ENCODE measurements at places on chromosomes 7 and 10.

DNA sequence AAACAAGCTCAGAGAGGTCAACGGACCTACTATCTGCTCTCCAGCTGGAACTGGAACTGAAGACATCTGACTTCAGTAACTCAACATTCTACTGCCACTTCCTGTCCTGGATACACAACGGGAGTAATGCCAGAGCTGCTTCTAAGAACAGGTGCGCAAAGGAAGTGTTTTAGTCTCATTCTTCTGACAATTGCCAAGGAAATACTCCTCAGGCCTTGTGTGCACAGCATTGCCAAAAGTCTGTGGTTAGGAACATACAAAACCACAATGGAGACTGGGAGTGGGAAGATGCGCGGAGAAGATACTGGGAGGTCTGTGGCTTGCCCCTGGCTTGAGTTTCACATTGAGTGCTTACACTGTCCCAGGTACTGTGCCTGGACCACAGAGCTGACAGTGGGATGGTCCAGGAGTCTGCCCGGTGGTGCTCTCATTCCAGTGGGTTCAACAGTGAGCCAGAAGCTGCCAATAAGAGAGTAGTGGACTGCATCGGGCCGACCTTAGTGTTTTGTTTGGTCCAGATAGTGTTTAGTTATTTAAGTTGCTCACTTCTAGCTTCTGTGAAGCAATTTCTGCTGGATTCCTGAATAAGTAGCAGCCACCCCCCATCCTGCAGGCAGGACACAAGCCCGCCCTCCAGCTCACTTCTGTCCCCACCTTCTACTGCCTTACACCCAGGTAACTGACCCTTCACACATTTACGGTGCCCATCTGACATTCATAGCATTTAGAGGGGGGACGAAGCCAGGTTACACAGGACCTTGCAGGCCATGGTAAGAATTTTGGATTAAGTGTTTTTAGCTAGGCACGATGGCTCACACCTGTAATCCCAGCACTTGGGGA lies 10.3 kb downstream of the TBL2 start:
- DNase-seq = no peak

DNA sequence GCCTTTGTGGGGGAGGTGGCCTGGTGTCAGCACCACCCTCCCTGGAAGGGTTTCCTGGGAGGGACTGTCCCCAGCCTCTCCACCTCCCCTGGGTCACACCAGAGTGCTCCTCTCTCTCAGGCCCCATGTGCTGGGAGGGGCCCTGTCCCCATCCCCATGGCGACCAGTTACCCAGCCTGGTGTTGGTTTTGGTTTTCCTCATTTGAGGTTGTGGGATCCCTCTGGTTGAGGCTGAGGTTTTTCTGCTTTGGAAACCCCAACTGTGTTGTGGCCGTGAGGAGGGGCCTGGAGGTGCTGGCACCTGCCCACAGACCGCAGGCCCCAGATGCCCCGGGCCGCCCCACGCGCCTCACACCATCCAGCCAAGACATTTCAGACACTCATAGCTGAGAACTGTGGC lies 106.3 kb downstream of the GRK5 start:
- DNase-seq = no peak

GRCh38 chr10:125882596-125882995 lies 1.5 kb upstream of the DHX32 start:
- DNase-seq = no peak

GRCh38 chr10:93471110-93471651 lies 11.0 kb downstream of the MYOF start:
- no peak for DNase-seq

DNA sequence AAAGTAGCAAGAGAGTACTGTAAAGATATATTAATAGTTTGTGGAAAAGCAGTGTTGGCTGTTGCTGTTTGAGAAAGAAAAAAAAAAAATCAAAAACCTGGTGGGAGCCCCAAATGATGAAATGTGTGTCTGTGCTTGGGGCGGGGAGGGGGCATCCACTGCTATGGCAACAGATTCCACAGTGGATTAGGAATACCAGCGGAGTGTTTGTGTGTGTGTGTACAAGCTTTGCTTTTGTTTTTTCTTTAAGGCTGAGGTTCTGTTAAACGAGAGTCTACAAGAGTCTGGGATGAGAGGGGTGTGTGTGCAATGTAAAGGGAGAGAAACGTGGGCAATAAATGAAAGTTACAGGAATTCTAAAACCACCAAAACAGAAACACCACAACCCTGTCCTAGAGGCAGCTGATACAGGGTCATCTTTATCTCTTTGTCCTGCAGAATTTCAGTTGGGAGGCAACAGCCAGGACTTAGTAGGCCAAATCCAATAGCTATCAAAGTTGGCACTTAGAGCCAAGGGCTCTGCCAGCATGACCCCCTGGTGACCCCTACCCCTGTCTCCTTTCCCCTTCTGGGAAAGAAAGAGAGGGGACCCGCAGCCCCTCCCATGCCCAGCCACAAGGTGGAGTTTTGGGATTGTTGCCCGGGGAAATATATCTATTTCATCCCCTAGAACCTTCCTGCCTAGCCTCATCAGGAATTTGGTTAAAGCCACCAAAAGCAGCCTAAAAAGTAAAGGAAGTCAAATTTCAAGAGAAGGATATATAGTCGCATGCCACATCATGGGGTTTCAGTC lies 85.4 kb downstream of the OSBPL3 start:
- DNase-seq = no peak

DNA sequence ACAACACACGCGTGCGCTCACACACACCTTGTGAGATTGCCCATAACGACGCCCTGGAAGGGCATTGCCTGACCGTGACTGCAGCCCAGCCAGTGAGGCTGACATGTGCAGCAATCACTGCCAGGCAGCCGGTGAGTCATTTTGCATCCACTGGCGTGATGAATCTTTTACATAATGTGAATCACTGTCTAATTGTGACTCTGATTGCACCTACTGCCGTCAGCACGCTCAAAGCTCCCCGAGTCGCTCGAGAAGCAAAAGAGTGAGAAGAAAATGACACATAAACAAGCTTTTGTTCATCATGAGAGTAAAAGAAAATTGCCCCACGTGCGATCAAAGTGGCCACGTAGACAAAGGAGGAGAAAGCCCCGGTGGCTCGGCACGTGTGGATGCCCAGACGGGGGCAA lies 117.4 kb upstream of the PFKP start:
- DNase-seq = no peak

DNA sequence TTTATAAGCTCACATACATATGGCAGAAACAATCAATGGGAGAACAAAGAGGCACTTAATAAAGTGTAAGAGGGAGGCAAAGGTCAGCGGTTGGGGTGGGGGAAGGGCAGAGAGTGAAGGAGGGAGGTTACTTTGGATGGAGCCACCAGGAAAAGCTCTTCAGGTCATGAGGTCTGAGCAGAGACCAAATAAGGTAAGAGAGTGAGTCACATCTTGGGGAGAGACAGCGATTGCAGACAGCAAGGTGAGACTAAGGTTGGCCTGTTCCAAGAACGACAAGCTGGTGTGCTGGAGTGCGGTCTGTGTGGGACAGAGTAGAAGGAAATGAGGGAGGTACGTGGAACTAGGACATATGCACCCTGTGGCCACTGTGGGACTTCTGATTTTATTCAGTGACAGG lies 74.3 kb upstream of the TOMM7 start:
- no peak for DNase-seq

GRCh38 chr10:50219646-50220045 lies 31.7 kb downstream of the ASAH2 start:
- DNase-seq = no peak

DNA sequence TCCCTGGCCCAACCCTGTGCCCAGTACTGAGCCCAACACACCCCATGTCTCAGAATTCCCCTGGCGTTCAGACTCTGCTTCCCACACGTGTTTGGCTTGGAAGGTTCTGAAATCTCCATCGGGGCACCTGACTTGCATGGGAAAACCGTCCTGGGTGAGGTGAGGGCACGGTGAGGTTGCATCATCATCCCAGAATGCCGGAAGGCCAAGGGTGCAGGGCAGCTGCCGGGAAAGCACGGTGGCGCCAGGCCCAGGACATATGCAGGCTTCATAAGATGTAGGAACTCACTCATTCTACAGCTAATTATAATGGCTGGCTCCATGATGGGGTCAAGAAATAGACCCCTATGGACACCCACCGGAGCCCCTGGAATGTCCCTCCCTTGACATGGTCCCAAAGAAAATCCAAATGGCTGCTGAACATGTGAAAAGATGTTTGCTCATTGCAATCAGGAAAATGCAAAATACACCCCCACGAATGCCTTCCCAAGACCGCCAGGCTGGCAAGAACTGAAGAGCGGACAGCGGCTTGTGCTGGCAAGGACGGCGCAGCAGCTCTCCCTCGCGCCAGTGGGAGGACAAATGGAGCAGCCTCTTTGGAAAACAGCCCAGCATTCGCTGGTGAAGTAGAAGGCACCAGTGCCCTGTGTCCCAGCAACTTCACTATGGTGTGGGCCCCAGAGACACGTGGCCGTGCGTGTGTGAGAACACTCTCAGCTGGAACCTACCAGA lies 2.3 kb downstream of the KNDC1 start:
- no peak for DNase-seq

DNA sequence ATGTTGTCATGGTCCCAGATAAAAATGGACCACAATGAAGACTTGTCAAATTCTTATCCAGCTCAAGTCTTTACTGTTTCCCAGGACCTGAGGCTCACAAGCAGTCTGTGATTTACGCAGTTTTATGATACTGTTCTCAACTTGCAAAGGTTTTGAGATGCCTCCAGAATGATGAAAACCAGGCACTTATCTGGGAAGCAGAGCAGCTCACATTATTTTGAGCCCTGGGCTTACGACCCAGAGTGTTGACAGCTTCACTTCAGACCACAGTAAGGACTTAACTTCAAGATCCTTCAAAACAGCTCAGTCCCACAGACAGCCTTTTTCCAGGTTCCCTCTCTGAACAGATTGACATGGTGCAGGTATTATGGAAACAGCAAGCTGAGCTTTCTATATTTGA lies 236.1 kb downstream of the RNLS start:
- DNase-seq = no peak

GRCh38 chr7:148700661-148701064 lies 2.0 kb downstream of the CUL1 start:
- DNase-seq = peak; percentile 65

DNA sequence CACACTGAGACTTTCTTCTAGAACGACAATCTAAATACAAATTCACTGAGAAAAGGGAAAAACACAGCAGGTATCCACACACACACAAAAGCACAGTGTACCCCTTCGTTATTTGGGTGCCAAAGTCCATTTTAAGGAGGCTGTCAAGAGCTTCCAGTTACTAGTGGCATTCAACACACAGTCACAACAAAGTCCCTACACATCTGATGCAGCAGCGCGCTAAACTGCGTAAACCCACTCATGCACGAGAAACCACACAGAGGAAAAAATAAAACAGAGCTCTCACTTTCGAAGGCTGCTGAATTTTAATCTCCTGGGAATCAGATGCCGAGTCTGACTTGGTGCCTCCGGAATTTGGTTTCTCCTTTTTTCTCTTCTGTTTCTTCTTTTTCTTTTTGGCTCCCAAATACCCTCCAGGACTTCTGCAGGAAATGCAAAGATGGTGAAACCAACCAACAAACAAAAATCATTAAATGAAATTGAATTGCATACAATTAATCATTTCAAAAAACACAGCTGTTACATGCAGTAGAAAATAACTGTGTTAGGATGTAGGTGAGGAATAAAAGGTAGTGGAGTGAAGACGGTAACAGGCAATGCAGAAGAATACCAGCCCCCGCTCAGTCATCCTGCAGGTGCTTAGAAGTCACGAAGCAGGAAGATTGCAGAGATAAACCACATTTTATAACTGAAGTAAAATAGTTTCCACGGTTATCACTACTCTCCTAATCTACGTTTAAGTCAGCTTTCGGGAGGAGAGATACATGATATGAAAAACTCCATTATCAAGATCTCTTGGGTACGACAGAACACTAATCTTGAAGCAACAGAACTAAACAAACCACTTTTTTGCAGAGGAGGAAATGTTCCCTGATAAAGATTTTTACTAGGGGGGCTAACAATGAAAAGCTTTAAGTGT lies 27.1 kb downstream of the NMT2 start:
- peak; percentile 72 for DNase-seq

GRCh38 chr7:29612596-29612995 lies 49.0 kb downstream of the PRR15 start:
- no peak for DNase-seq

DNA sequence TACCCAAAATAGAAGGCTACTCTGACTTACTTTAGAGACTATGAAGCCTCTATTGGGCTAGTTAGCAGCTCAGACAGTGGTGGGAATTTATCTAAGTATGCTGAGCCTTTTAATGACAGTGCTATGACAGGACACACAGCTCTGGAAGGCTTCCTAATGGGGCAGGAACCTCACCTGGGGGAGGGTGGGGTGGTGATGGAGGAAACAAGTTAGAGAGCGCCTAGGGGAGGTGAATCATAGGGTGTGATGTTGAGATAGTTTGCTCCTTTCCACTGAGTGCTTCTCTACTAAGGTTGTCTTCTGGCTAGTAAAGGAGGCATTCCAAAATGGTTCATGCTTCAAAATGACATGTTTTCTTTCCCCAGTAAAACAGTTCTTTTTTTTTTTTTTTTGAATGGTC lies 42.1 kb downstream of the PPP1R9A start:
- no peak for DNase-seq

GRCh38 chr7:120170834-120171233 lies 102.1 kb upstream of the KCND2 start:
- no peak for DNase-seq

GRCh38 chr10:68492118-68492517 lies 20.3 kb upstream of the DNA2 start:
- DNase-seq = no peak

- DNase-seq = peak; percentile 71
These were observed 26.0 kb downstream of the EN2 start for GRCh38 chr7:155483868-155484325.

DNA sequence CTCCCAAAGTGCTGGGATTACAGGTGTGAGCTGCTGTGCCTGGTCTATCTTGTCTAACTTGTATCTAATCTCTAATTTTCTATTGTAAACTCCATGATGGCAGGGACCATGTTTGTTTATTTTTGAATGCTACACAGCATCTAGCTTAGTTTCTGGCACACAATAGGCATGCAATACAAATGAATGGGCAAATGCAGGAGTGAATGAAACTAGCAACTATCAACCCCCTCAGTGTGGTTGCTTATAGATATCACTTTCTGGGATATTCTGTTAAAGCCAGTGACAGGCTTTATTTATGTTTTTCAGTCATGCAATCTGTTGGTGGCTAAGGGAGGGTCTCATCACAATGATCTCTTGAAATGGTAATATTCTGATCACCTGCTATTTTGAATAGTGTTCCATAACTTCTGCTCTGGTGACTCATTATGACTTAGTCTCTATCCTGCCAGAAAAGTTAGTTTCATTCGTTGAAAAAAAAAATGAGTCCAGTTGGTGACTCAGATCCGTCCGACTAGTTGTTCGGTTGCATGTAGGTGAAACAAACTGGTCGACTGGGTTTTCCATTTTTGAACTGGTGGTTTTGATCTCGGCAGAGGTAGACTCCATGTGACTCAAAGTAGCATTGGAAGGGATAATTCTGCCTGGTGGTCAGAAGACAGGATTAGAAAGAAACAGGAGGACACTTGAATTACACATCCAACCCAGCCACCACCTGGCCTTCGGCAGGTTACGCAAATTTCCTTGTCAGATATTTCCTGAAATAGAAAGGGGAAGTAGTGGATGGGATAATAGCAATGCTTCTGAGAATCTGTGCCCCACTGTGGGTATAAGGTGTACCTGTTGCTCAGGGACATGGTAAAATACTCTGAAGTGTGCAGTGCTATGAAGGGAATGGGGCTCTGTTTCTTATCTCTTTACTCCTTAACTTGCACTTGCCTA lies 76.8 kb downstream of the GATA3 start:
- DNase-seq = no peak

- DNase-seq = peak; percentile 92
These were observed 144.4 kb downstream of the TES start for GRCh38 chr7:116354546-116355423.

- no peak for DNase-seq
These were observed 49.6 kb downstream of the ASB13 start for GRCh38 chr10:5616836-5617235.
